NCI-H187 (cell line): ENCODE measurements at places on chromosomes 13 and 19.

DNA sequence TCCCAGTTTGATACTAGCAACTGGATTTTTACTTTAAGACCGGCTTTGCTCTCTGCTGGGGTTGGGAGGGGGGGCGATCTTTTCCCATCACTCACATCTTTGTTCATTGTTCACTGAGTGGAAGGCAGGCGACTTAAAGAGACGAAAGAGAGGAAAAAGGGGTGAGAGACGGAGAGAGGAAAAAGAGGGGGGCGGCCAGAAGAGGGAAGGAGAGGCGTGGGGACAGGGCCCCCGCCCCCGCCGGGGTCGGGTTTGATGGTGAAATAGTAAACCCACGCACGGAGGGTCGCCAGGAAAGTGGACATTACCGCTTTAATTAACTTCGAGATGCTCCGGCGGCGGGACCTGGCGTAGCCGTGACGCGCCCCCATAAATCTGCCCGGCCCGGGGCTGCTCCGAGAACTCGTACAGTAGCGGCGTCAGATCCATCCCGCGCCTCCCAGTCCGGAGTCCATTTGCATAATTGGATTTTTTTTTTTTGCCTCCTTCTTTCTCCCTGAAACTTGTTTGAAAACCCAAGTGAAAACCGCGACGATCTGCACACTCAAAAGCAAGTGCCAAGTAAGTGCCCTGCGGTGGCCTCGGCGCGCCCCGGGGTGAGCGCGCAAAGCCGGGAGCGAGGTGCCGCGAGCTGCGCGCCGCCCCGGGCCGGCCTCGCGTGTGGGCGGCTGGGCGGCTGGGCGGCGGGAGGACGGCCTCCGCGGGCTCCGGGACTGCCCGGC, 143.9 kb upstream of the ZNF536 start:
- no peak for DNase-seq

DNA sequence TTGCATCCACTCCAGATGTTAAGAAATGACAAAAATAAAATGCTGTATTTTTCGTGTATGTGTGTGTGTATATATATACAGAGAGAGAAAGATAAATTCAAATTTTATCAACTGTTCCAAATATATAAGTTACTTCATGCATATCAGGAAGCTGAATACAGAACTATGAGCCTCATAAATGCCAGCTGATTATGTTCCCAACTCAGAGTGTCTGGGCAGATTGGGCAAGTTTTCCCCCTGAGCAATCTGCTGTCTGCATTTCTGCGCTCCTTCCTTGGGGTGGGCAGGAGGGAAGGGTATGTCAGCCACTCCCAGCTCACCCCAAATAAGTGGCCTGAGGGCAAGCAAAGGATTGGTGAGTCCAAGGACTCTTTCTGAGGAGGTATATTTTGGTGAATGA, 154.1 kb downstream of the DCLK1 start:
- no peak for DNase-seq

- DNase-seq, result no peak
Measured at GRCh38 chr13:46647512-46648065, 94.6 kb downstream of the LRCH1 start.

DNA sequence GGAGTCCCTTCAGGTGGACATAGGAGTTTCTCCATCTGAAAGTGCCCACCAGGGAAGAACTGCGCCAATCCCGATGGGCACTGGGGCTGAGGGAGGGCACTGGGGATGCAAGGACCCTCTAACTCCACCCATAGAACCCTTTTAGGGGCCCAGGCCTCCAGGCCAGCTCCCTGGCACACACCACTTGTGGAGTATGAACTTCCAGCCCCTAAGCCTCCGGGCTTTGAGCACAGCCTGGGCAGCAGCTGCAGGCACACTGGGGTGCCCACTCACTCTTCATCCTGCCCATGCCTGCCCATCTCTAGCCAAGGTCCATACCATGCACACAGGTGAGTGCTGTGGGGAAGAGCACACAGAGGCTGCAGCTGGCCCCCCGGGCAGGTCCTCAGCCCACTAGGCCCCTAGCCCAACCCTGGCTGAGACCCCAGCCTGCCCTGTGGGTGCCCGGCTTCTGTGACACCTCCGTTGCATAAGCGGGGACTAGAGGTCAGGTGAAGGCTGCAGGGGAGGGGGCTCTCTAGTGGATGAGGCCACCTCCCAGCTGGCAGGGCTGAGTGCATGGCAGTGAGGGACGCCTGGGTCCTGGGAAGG, 14.6 kb upstream of the SLC7A10 start:
- no peak for DNase-seq

- no peak for DNase-seq
Measured at GRCh38 chr19:56125806-56126590, 4.9 kb upstream of the ZNF787 start.

DNA sequence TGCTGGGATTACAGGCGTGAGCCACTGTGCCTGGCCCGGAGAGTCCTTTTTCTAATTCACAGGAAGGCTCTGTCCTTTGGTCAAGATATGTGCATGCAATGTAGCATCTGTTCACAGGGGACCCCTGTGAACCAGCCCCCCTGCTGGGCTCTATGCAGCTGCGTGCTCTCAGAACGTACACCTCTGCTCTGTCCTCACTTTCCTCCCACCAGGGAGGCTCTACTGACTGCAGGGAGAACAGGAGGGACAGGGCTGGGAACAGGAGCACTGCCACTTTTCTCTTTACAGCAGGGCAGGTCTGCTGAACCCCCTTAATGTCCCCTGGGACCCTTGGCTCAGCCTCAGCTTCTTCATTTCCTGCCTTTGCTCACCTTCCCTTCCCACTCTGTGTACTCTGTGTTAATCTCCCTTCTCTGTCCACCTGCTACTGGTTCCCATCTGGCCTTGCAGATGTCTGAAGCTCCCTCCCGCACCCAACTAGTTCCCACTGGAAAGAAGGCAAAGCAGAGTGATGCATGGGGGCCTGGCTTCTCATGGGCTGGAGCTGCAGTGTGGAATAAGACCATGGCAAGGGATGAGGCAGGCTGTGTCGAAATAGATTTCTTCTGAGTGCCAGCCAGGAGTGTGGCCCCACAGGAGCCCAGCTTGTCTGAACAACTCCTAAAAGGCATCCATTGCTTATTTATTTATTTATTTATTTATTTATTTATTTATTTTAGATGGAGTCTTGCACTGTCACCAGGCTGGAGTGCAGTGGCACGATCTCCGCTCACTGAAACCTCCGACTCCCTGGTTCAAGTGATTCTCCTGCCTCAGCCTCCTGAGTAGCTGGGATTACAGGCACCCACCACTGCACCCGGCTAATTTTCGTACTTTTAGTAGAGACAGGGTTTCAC, 7.2 kb downstream of the ADGRE2 start:
- no peak for DNase-seq

DNA sequence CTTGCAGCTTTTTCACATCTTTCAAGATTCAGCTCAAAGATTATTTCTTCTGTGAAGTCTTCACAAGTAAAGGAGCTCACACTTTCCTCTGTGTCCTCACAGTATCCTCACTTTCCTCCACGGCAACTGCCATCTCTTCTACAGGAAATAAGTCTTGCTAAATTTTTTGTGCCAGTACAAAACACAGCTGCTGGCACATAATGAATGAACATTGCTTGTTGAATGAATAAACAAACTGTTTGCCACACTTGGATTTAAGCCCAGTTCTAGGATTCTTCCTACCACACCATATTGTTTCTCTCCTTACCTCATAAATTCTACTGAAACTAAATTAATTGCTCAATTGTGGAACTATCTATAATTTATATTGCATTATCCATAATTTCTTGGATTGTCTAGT, 59.5 kb downstream of the RAP2A start:
- no peak for DNase-seq

GRCh38 chr13:99085808-99086266, 108.0 kb upstream of the DOCK9 start:
- DNase-seq, result no peak

- no peak for DNase-seq
Measured at GRCh38 chr19:58054901-58055874, 3.9 kb upstream of the ZNF135 start.

DNA sequence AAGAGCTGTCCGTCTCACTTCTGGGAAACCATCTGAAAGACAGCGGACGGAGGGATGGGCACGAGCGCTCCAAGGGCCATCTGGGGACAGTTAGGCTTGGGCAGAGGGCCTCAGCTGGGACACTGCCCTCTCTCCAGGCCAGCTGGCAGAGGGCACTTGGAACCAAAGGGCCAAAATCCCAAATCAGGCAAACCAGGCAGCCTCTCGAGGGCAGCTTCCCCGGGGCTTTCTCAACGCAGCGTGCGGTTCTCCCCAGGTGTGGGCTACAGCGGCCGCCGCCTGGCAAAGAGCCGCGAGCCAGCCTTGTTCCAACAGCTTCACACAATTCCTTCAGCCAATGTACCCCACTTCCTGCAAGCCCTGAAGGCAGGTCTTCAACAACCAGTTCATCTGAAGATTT, 5.0 kb downstream of the MLLT1 start:
- DNase-seq, result no peak

GRCh38 chr19:30173593-30174356, 198.4 kb upstream of the ZNF536 start:
- no peak for DNase-seq

DNA sequence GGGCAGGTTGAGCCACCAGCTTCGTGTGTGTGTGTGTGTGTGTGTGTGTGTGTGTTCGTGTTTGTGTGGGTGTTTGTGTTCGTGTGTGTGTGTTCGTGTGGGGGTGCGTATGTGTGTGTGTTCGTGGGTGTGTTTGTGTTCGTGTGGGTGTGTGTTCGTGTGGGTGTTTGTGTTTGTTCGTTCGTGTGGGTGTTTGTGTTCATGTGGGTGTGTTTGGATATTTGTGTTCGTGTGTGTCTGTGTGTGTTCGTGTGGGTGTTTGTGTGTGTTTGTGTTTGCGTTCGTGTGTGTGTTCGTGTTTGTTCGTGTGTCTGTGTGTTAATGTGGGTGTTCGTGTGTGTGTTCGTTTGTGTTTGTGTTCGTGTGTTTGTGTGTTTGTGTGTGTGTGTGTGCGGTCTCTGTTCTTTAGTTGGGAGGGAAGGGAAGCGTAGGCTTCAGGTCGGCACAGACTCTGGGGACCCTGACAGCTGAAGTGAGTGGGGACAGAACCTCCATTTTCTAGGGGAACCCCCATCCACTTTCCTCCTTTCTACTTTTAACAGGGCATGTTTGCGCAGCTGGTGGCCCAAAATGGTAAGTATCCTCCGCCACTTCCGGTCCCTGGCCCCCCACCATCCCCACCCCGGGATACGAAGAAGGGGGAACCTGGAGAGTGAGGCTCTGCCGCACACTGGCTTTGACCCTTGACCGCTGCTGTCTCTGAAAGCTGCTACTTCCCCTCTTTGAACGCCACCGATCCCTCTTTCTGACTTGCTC, 1.6 kb downstream of the TNFSF9 start:
- no peak for DNase-seq

GRCh38 chr19:28963486-28964250, 249.3 kb downstream of the UQCRFS1 start:
- DNase-seq, result no peak

GRCh38 chr13:33125821-33126570, 109.8 kb downstream of the KL start:
- DNase-seq, result no peak

- peak; percentile 33 for DNase-seq
Measured at GRCh38 chr19:45059258-45059965, 16.9 kb downstream of the ZNF296 start.

DNA sequence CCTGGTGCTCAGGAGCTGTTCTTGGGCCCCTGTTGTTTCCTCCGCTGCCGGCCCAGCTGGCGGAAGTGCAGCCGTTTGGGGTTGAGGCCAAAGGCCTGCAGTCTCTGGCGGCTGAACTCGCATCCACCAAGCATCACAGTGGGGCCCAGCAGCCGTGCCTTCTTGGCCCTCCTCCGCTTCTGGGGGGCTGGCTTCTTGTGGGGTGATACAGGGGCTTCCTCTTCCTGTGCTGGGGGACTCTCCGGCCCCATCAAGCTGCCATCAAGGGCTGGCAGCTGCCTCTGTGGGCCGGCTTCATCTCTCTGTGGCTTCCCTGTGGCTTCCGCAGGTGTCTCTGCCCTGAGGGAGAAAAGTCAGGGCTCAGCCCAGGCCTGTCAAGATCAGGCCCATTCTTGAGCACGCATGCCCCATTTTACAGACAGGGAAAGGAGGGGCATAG, 10.3 kb downstream of the ATG4D start:
- DNase-seq, result no peak

- DNase-seq, result no peak
Measured at GRCh38 chr13:74550039-74550438, 415.8 kb upstream of the KLF12 start.

DNA sequence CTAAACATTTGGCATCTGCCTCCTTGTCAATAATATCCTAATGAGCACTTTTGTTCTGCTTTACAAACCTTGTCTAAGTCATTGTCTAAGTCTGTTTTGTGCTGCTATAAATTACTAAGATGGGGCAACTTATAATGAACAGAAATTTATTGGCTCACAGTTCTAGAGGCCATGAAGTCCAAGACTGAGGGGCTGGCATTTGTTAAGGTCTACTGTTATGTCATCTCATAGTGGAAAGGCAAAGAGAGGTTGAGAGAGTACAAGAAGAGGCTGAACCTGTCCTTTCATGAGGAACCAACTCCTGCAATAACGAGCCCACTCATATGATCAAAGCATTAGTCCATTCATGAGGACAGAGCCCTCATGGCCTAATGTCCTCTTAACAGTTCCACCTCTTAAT, 72.7 kb upstream of the KLF12 start:
- no peak for DNase-seq

DNA sequence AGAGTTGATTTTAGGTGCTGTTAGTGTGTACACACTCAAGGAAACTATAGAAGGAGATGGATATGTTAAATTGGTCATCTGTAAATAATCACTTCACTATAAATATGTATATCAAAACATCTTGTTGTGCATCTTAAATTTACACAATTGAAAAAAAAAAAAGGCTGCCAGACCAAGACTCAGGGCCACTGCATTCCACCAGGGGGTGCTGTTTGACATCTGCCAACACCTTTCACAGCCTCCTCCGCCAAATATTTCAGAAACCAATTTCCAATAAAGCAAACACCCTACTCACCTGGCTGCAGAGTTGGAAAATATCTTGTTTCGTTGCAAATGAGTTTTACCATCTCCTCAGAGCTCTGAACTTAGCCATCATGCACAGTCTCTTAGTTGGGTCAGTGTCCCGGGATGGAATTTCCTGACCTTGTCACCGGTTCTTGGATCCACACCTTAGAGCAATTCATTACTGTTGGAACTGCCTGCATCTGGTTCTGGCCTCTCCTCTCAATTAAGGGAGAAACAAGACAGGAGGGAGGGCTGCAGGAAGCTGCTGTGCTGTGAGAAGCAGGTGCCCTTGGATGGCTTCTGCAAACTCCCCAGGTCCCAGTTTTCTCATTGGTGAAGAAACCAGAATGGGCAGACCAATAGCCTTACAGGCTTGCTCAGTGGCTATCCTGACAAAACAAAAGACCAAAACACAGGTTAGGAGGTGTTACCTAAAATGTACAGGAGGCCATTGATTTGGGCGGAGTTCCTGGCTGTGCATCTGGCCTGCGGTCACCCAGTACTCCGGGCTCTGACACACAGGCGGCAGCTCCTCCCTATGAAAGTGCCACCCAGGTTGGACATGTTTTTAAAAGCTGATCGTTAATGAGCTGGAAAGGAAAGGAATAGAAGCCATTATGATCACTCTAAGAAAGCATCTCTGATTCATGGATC, 746.6 kb downstream of the UQCRFS1 start:
- no peak for DNase-seq

DNA sequence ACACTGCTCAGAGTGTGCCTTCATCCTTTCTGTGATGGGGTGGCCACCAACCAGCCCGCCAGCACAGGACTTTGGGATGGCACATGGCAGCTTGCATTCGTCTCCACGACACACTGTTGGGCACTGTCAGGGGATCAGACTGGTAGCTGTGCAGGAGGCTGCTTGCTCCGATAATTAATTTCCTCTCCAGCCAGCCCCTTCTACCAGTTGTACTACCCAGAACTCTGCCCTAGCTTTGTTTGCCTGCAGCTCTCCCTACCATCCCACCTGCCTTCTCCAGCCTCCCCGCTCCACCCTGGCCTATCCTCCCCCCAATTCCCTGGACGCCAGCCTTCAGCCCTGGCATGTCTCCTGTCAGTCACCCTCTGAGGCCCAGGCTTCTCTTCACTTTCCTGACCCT, 228.3 kb downstream of the TSHZ3 start:
- no peak for DNase-seq
